Cardiac septum (tissue), 1 donor: ENCODE measurements at places on chromosomes 1 and 21. TPM values are rescaled to one million over a fixed set of nuclear protein-coding genes. Genes with fewer than 3 reads are reported as not detected.

GRCh38 chr1:19809044-19809750, 5.9 kb downstream of the RNF186 start:
- DNase-seq, result no peak

- DNase-seq, result no peak
Measured at GRCh38 chr1:60281360-60281932, 207.9 kb upstream of the C1orf87 start.

DNA sequence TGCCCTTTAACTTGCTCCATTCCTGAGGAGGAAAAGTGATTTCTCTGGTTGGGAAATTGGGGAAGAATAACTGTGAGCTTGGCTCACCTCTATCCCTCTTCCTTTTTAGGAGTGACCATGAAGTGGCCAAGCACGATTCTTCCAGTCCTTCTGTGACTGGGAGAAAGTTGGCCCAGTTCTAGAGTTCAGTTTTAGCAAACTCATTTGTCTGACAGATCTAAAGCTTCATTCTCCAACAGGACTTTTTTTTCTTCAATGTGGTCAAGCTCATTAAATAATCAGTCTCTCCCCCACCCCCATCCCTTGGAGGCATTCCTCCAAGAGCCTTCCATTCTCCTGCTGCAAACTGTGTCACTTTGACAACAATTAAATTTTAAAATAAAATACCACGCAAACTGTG, 6.4 kb upstream of the AGL start:
- DNase-seq, result no peak

DNA sequence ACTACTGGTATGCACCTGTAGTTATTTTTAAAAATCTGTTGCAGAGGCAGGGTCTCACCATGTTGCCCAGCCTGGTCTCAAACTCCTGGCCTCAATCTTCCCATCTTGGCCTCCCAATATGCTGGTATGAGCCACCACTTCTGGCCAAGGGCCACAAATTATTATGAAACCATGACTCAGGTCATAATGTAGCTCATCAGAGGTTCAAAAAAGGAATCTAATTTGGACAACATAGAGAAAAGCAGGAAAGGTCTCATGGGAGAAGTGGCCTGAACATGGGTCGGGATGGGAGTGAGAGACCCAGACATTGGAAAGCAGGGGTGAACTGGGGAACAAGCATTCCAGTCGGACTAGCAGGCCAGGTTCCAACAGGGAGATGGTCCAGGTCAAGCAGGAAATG, 45.2 kb upstream of the C1orf198 start:
- no peak for DNase-seq

DNA sequence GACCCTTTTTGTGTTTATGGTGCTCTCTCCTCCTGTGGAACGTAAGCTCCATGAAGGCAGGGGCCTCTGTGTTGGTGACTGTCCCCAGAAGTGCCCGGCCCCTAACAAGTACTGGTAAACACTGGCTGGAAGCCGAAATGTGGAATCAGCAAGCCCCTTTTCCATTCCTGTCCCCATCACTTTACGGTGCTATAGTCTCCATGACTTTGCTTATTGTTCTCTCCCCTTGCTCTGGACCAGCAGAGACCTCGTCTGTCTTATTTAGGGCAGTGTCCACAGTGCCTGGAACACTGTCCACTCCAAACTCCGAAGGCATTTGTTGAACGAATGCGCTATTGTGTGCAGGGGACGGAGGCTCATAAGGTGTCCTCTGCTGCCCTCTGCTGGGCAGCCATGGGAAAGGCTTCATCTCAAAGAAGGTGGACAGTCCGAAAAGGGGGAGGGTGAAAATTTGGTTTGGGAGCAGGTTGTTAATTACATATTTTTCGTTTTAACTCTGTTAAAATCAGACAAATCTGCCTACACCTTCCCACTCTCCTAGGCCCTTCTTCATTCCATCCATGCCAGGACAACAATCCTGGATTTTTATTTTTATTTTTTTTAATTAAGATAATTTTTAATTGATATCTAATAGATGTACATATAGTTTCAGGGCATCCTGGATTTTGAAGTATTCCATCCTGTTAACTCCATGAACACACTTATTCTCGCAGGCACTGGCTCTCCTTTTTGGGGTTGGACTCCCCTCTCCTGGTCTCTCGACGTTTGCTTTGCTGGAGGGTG, 115.6 kb downstream of the PGBD5 start:
- DNase-seq, result peak; percentile 82

NBPF6 gene
- not detected for total RNA-seq

SOX13 gene
- total RNA-seq, result 17.9 TPM

SDC3 gene
- total RNA-seq, result 29.7 TPM

DNA sequence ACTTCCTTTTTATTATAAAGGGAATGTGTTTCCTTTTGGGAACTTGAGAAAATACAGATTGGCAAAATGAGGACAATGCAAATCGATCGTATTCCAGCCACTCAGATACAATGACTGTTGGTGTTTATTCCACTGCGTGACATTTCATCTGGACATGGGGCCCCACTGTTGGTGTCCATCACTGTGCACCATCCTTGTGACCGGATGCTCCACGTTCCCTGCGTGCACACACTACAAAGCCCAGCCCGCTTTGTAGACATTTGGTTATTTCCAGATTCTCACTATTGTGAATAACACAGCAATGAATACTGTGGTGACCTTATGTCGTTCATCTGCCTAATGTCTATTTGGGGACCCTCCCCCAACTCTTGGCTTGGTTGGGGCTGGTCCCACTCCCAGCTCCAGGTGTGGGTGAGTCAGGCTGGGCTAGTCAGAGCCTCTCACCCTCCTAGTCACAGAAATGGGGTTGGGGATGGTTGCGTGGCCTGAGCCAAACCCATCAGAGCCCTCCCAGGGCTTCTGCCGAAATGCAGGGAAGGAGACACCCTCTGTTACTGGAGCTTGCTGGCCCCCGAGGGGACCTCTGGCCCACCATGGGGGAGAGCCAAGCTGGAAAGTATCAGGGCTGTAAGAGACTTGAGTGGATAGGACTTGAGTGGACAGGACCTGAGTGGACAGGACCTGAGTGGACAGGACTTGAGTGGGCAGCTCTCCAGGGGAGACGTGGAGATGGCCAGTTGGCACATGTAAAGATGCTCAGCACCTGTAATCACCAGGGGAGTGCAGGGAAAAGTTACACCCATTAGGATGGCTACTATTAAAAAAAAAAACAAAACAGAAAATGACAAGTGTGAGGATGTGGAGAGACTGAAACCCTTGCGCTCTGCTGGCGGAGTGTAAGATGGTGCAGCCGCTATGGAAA, 57.1 kb upstream of the ADARB1 start:
- peak; percentile 63 for DNase-seq

DNA sequence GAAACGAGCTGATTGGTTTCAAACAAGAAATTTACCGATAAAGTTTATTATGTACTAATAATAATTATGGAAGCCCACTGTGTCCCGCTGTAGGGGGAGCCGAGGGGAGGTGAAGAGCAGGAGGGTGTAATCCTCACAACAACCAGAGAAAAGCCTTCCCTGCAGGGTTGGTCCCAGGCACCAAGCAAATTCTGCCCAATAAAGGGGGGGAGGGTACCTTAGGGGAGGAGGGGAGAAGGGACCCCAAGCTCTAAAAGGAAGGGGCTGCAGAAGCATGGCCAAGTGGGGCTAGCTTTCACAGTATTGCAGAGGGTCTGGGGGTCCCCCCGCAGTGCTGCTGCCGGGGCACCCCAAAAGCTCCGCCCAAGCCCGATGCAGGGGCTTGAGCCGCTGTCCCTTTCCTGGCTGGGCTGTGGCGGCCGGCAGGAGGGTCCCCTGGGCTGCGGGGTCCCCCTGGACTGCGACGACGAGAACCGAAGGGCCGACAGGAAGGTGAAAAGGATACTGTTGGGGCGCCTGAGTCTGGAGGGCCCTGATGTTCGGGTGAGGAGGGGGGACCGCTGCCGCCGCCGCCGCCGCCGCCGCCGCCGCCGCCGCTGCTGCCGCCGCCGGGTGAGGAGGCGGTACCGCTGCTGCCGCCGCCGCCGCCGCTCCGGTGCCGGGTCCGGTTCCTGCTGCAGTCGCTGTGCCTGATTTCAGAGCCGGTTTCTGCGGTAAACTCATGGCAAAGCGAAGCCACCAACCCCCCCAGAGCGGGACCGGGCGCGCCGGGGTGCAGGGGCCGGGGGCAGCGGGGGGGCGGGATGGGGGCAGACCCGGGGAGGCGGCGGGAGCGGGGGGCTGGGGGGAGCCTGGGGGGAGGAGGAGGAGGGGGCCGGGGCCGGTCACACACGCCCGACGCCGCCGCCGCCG, 771 bp downstream of the EIF4G3 start:
- no peak for DNase-seq
